ENCODE measurements at places on chromosomes 16 and 17.
A peak's percentile ranks its signal among the peaks of the same experiment; 100 is the strongest.

DNA sequence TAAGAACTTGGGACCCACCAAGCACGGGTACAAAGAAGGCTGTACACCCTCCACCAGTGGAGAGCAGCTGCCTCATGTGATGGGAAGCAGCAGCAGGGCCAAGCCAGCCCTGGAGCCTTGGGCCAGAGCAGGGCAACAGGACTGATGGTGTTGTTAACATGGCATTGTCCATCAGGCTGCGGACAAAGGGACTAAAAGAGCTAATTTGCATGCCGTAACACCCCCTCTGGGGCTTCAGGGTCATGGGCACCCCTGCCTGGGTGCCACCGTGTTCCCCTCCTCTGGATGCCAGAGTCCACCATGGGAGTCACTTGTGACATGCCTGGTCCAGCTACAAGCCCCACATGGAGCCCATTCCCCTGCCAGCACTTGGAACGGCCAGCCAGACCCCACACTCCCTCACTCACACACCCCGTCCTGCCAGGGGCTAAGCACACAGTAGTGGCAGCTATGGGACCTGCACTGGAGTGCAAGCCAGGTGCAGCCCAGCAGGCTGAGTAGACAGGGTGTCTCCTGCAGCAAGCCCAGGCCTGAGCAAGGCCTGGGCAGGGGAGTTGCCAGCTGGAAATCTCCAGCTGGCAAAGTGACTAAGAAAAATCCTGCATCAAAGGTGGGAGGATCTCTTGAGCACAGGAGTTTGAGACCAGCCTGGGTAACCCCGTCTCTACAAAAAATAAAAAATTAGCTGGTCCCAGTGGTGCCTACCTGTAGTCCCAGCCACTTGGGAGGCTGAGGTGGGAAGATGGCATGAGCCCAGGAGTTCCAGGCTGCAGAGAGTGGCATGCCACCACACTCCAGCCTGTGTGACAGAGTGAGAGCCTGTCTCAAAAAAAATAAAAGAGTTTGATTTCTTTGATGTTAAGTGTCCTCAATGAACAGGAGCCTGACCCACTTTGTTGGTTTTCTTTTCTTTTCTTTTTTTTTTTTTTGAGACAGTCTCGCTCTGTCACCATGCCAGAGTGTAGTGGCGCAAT is 33.7 kb downstream of the NOL11 start:
- no peak for DNase-seq

DNA sequence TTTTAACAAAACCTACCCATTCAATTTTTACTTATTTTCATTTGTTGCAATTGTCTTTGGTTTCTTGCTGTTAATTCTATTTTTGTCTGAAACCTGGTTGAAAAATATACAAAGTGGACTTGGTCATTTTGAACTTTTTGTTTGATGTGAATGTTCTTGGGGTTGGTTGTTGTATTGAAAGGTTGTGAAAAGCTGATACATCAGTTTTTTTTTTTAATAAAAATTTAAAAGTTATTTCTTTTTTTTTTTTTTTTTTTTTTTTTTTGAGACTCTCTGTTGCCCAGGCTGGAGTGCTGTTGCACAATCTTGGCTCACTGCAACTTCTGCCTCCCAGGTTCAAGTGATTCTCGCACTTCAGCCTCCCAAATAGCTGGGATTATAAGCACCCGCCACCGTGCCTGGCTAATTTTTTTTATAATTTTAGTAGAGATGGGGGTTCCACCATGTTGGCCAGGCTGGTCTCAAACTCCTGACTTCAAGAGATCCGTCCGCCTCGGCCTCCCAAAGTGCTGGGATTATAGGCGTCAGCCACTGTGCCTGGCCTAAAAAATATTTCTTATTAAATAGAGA is 28.9 kb downstream of the WIPF2 start:
- no peak for DNase-seq

DNA sequence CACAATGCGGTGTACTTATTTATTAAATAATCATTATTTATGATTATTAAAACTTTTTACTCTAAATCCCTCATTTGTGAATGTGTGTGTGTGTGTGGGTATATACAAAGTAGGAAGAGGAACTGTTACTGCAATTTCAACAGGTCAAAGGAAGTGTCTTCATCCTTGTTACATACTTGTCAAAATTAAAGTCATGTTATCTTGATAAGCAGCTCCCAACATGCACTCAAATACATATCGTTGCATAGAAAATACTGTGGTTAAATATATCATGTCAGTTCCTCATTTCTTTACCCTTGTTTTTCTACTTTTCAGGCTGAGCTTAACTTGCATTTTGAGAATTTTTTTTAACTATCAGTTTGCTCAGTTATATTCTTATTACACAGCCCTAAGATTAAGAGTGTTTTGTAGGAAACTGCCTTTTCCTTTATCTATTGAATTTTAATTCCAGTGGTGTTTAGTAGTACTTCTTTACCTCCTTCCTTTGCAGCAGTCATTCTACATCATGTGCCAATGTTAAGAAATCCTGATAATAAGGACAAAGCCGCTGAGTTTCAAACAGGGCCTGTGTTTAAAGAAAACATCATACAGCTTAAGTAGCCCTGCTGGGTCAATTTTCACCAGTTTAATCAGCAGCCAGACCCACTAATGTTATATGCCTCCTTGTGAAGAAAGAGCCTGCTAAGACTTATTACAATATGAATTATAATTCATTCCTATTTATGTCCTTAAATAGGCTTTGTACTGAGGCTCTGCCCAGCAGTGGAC is 7.2 kb downstream of the EFCAB5 start:
- DNase-seq, result no peak

DNA sequence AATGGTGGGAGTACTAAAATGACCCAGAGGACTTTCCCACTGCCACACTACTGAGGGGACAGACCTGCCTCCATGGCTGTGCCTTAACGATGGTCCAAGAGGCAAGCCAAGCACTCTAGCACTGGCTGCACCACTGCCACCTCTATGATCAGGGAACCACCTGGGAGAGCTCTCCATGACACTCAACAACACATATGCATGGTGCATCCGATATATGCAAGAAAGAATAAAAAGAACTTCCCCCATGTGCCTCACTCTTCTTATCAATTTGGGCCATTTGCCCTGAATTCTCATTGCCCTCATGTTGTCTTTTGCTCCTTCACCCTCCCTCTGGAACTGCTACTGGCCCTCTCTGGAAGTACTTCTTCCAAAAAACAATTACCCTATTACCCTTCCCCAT is 99.5 kb downstream of the HS3ST3A1 start:
- no peak for DNase-seq

DNA sequence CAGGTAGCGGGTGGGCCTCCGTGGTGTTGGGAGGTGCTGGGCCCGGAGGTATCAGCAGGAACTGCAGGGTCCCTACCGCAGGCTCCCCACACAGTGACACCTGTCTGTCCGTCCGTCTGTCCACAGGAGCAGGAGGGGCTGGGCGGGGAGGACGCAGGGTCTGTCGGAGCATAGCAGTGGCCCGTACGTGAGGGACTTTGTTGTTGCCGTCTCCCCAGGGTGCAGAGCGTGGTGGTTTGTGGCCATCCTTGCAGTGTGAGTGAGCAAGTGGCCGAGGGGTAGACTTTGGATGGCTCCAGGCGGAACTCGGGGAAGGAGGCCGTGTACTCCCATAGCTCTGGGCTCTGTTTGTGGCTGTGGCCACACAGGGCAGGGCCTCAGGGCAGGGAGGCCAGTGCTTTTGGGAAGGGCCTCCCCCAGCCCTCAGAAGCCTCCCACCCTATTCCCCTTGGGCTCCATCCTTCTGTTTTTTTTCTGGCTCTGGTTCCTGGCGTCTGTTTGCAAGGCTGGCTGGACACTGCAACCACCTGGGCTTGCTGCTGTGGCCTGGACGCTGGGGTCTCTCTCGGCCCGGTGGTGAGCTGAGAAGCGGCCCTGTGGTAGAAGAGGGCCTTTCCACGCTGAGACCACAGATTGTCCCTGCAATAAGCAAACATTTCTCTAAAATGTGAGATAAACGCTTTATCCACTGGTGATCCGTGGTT is 41.0 kb upstream of the ZNF750 start:
- DNase-seq, result no peak

DNA sequence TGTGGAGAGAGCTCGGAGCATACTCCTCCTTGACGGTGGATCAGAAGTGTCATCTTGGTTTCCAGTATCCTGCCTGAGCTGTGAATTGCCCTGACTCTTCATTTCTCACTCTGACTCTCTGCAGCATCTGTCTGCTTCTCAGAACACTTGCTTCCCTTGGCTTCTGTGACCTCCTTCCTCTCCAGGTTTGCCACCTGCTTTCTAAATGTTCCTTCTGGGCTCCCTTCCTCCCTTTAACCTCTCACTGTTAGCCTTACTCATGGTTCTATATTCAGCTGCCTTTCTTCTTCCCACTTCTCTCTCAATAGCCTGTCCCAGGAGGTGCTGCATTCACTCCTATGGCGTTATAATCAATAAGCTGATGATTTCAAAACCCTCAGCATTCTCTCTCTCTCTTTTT is 11.2 kb upstream of the PRKAR1A start:
- DNase-seq, result no peak

DNA sequence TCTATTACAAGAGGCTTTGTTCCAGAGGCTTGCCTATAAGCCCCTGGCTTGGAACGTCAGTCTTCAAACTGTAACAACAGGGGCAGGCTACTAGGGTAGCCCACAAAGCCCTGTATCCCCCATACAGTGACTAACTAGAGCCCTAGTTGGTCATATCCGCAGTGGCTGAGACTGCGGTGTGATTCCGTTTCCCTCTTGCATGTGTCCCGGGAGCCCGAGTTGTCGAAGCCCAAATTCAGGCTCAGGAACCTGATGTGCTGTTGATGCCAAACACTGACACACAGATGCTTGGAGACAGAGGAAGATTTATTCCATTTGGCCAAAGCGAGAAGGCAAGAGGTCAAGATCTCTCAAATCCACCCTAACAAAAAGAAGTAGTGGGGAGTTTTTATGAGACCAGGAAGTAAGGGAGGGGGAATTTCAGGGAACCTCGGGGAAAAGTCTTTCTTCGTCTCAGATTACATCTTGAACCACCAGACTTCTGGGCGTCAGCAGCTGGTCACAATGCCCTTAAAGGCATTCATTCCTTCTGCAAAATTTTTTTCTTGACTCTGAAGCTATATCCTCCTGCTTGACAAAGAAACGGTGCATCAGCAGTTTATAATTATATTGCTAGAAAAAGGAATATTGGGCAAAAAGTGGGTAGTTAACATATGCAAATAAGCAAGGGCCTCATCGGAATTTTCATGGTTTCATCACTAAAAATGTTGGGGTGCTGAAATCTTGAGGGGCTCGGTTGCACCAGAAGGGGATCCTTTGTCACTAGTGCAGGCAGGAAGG is 879 bp downstream of the SLFN5 start:
- DNase-seq, result peak; percentile 78

GRCh38 chr16:88681709-88682451 is 4.4 kb downstream of the SNAI3 start:
- no peak for DNase-seq

- no peak for DNase-seq
These were observed 947 bp downstream of the SLC7A6OS start for GRCh38 chr16:68309799-68310198.

- DNase-seq, result no peak
These were observed 38.0 kb downstream of the ARHGAP17 start for GRCh38 chr16:24976971-24977677.

GRCh38 chr17:9811086-9811485 is 10.8 kb downstream of the GSG1L2 start:
- DNase-seq, result no peak

- no peak for DNase-seq
These were observed 265.2 kb downstream of the XYLT1 start for GRCh38 chr16:17205279-17206211.

- peak; percentile 74 for DNase-seq
These were observed 368.2 kb downstream of the SLC39A11 start for GRCh38 chr17:72724267-72724666.

- DNase-seq, result no peak
These were observed 103.7 kb downstream of the XYLT1 start for GRCh38 chr16:17367036-17367435.

DNA sequence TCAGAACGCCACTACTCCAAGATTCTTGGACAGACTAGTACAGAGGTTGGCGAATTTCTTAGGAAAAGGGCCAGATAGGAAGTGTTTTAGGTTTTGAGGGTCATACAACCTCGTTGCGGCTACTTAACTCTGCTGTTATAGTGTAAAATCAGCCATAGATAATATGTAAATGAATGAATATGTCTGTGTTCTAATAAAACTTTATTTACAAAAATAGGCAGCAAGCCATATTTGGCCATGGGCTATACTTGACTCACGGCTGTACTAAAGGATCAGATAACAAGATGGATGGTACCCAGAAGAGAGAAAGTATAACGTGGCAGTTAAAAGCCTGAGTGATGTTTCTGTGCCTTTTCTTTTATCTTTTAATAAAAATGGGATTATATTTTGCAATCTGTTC is 125.5 kb downstream of the HS3ST4 start:
- no peak for DNase-seq
